Sigmoid colon (tissue), 7 donors: ENCODE measurements at places on chromosomes 16 and 17. TPM values are rescaled to one million over a fixed set of nuclear protein-coding genes. Genes with fewer than 3 reads are reported as not detected.

PIRT gene
- total RNA-seq = 3.1 TPM

CTRB1 gene
- total RNA-seq = not detected

SPECC1 gene
- 10.9 TPM for total RNA-seq

MAZ gene
- 74.2 TPM for total RNA-seq

ZFP3 gene
- total RNA-seq = 4.3 TPM

ACSM2A gene
- total RNA-seq = not detected
